ENCODE measurements at places on chromosomes 12 and 14.
A peak's percentile ranks its signal among the peaks of the same experiment; 100 is the strongest.

DNA sequence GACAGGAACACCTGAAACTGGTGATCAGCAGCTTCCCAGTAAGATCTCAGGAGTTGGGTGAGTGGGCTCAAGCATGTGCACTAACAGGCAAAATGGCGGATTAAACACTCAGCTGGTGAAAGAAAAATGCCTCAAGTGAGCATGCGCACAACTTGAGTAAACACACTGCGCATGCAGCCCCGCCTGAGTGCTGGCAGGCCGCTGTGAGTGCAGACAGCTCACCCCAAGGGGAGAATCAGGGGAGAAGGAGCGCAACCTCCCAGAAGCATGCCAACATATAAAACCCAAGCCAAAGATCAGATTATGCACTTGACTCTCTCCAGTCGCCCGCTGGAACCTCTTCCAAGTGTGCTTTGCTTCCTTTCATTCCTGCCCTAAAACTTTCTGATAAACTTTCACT lies 125.8 kb downstream of the VRK1 start:
- no peak for DNase-seq

- DNase-seq: no peak
Measured at GRCh38 chr14:104898195-104898558, 26.5 kb upstream of the PLD4 start.

DNA sequence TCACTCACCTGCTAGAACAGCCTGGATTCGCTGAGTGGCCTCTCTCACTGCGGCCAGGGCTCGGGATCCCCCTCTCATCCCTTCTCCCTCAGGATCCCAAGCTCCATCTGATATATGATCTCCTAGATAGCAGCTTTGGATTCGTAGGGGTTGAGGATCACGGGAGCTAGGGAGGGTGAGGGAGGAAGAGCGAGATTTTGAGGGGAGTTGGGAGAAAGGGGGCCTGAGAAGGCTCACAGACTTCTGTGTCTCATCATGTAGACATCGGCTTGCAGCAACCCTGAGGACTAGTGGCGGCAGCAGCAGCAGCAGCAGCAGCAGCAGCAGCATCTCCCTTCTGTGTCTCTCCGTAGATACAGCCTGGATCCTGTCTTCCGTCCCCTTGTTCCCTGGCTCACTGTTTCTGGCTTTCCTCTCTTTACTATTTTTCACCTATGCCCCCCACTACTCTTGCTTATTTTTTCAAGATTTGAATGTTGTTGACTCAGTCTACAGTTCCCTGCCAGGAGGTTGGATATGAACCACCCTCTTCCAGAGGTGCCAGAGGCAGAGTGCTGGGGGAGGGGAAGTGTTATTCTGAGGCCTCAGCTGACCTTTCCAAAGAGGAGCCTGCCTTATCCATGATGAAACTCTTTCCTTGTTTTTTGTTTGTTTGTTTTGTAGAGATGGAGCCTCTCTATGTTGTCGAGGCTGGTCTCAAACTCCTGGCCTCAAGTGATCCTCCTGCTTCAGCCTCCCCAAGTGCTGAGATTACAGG lies at the start of gene CIROP:
Gene CIROP, minus strand, starts transcription at position 399 of the 757 bp plus-strand sequence. Its CDS starts 69 bp downstream, at position 330.
- DNase-seq: no peak

- DNase-seq: peak; percentile 40
Measured at GRCh38 chr12:46160101-46160980, 108.5 kb downstream of the SLC38A1 start.

DNA sequence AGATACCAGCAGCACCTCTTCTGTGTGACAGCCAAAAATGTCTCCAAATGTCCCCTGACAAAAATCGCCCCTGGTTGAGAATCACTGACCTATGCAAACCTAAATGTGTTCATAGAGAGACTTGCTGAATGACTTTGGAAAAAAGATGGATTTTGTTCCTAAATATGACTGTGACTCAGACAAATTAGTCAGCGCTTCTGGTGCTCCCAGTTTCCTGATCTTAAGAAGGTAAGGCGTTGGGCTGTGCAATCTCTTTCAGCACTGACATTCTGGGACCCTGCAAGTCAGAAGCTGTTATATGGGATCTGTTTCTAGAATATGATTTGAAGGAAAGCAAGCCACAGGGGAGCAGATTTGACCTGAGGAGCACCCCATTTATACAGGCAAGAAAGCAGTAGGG lies 90.6 kb upstream of the PWP1 start:
- no peak for DNase-seq

GRCh38 chr12:100489251-100489820 lies 15.7 kb downstream of the NR1H4 start:
- no peak for DNase-seq

All from HEK293T (cell line).